ENCODE measurements at places on chromosomes 6 and 20. TPM values are rescaled to one million over a fixed set of nuclear protein-coding genes. Genes with fewer than 3 reads are reported as not detected.

- peak; percentile 83 for DNase-seq
These were observed 77.5 kb downstream of the CDH22 start for GRCh38 chr20:46230801-46231282.

DNA sequence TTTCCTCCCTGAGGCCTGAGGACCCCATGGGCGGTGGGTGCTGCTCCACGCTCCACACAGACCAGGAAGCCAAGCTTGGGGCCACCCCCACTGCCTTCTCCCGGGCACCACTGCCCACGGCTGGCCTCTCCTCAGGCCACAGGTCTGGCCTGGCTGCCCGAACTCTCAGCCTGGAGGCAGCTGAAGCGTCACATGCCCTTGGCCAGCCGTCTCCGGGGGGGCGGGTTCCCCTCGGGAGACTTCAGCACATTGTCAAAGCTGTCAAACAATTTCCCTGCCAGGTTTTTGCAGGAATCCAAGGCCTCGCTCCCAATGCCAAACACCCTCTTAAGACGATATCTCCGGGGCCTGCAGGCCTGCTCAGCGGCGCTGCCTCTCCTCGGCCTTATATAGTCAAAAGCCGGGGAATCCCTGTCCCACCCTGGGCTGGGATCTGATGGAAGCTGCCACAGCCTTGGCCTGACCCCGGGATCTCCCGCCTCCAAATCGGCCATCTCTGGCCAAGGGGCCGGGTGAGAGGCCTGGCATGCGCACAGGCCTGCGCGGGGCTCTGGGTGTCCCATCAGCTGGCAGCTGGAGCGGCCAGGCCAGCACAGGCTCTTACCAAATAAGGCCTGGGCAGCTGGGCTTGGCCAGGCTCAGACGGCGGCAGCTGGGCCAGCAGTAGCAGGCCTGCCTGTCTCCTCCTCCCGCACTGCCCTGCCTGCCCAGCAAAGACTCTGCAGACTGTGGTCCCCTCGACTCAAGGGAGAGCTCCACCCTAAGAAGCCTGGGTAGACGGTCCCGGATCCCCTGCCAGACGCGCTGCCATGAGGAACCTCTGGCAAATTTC lies 49.7 kb downstream of the RBM38 start:
- no peak for DNase-seq

GRCh38 chr6:157560691-157561413 lies 179.9 kb downstream of the ZDHHC14 start:
- no peak for DNase-seq

DNA sequence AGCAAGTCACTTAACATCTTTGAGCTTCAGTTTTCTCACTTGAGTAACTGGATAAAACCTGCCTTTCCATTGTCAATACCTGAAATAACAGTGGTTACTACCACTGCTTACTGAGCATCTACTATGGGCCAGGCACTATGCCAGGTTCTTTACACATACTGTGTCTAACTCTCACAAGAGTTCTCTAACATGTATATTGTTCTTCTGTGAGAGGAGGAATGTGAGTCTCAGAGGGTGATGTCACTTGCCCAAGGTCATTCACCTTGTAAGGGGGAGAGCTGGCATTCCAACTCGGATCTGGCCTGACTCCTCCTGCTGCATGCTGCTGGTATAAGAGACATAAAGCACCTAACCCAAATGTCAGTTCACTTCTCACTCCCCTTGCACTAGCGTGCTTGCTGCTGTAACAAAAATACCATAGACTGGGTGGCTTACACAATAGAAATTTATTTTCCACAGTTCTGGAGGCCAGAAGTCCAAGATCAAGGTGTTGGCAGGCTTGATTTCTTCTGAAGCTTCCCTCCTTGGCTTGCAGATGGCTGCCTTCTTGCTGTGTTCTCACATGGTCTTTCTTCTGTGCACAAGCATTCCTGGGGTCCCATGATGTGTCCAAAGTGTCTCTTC lies 21.9 kb upstream of the SGK2 start:
- no peak for DNase-seq

GRCh38 chr20:51172558-51173428 lies 149.9 kb upstream of the KCNG1 start:
- no peak for DNase-seq

The C6orf52 gene
- 3.1 TPM for polyA plus RNA-seq

- no peak for DNase-seq
These were observed 15.0 kb upstream of the IFNGR1 start for GRCh38 chr6:137233911-137234863.
